ENCODE measurements at places on chromosomes 1 and 21. TPM values are rescaled to one million over a fixed set of nuclear protein-coding genes. Genes with fewer than 3 reads are reported as not detected.
A peak's percentile ranks its signal among the peaks of the same experiment; 100 is the strongest.

PCAT6 gene
- not detected for total RNA-seq

LCE1A gene
- total RNA-seq: not detected

TDRD10 gene
- 3.9 TPM for total RNA-seq

CCDC185 gene
- not detected for total RNA-seq

DNA sequence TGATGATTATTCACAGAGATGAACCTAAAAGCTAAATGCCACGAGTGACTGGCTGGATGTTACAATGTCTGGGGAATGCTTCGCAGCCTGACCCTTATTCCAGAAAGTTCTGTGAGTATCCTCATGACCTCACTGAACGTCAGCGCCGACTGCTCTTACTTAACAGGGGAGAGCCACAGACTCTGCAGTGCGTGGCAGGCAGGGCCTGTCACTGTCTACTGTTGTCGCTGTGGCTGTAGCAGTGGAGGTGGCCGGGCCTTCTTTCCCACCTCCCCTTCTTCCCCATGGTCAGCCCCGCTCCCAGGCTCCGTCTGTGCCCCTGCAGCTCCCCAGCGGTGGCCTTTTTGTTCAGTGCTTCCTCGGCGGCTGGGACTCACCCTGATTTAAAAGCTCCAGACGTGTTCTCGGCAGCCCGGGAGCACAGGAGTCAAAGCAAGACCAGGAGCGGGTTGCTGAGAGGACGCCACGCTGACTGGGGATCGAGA is 52.2 kb upstream of the TARBP1 start:
- peak; percentile 92 for DNase-seq

GRCh38 chr1:162564762-162565218 is 3.3 kb downstream of the UAP1 start:
- DNase-seq: no peak

DNA sequence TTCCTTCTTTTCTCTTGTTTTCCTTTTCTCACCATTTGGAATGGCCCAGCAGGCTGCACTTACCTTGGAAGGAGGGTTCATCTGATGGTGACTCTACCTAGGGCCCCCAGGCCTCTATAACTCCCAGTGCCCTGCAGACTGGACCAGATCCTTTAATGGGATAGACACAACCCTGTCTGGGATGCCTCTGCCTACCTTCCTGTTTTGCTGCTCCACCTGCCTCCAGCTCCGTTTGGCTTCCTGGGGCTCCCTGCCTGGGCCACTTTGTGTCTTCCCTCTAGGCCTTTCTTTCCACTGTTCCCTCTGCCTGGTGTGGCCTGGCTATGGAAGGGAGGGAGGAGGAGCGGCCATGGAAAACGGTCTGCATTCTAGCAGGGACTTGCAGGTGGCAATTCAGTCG is 7.5 kb downstream of the PCSK9 start:
- no peak for DNase-seq

GRCh38 chr1:112870887-112871646 is 84.9 kb downstream of the SLC16A1 start:
- DNase-seq: no peak

DNA sequence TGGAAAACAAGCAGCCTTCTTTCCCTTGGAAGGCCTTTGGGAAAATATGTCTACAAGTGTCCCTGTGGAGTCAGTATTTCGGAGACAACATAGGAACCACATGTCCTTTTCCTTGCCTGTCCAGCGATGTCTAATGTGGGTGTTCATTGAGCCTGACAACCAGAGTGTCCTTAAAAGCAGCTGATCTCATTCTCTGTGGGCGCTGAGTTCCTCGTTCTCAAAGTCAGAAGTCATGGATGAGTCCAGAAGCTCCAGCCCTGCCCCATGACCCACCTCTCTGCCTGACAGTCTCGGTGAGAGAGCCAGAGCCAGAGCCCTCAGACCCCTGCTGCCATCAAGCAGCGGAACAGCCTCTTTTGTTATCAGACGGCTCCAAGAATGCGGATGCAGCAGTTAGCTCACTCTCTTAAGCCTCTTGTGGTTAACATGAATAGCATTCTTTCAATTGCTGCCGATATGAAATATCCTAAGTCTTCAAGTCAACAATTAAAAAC is 329.2 kb downstream of the TGFB2 start:
- DNase-seq: no peak

DNA sequence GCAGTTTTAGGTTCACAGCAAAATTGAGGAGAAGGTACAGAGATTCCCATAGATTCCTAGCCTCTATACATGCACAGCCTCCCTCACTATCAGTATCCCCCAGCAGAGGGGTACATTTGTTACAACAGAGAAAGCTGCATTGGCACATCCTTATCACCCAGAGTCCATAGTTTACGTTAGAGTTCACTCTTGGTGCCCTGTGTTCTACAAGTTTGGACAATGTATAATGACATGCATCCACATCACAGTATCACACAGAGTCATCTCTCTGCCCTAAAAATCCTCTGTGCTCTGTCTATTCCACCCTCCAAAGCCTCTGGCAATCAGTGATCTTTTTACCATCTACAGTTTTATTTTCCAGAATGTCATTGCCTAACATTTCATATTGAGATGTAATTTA is 22.3 kb upstream of the RGS16 start:
- DNase-seq: no peak

GRCh38 chr1:220707160-220707559 is 17.0 kb downstream of the C1orf115 start:
- no peak for DNase-seq

GRCh38 chr1:218421531-218421930 is 76.4 kb downstream of the TGFB2 start:
- DNase-seq: no peak

GRCh38 chr21:28991861-28992525 is 684 bp downstream of the LTN1 start:
- no peak for DNase-seq

- DNase-seq: no peak
Observed at GRCh38 chr1:234435620-234436019, 43.4 kb downstream of the TARBP1 start.

GRCh38 chr1:76106719-76107235 is 32.2 kb downstream of the ST6GALNAC3 start:
- DNase-seq: no peak

DNA sequence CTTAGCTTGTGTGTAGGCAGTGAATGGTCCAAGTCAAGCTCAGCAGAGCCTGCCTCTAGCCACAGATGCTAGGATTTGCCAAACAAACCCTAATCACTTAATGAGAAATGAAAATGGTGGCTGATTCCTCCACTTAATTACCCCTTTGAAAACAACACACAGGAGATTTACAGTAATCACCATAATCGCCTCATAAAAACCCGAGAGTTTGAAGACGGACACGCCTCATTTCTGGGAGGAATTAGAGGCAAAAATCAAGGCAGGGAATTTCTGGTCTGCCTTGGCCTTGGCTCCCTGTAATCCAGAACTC is 16.3 kb upstream of the FOXE3 start:
- no peak for DNase-seq

GRCh38 chr21:32257962-32258785 is 20.7 kb downstream of the MIS18A start:
- DNase-seq: peak; percentile 82

DNA sequence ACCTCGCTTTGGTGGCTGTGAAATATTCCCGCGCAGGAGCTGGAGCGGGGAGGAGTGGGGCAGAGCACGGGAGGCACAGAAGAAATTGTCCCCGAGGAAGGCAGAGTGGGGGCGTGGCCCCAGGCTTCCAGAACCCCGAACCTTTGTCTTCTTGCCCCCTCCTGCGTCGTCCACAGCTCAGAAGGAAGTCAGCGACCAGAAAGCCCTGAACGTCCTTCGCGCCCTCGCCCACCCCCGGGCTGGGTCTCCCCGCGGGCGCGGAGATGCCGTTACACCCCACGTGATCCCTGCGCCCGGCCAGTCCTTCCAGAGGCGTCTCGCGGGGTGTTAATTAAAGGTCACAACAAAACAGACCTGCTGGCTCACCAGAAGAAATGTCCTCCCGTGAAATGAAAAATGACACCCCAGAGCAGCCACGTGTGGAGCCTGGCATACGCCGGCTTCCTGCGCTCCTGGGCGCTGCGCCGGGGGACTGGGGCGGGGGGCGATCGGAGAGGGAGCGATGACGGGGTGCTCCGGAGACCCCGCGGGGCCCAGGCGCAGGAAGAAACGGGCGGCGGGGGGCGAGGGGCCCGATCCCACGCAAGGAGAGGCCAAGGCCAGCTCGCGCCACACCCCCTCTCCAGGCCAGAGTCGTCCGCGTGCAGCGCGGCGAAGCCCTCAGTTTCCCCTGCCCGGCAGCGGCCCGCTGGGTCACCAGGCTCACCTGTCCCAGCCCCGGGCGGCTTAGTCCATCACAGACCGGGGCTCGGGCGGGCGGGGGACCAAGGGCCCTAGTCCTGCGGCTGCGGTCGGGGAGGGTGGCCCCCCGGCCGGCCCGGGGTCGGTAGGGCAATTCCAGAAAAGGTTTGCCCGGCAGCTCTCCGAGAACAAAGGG is 995 bp upstream of the KIF26B start:
- DNase-seq: no peak

DNA sequence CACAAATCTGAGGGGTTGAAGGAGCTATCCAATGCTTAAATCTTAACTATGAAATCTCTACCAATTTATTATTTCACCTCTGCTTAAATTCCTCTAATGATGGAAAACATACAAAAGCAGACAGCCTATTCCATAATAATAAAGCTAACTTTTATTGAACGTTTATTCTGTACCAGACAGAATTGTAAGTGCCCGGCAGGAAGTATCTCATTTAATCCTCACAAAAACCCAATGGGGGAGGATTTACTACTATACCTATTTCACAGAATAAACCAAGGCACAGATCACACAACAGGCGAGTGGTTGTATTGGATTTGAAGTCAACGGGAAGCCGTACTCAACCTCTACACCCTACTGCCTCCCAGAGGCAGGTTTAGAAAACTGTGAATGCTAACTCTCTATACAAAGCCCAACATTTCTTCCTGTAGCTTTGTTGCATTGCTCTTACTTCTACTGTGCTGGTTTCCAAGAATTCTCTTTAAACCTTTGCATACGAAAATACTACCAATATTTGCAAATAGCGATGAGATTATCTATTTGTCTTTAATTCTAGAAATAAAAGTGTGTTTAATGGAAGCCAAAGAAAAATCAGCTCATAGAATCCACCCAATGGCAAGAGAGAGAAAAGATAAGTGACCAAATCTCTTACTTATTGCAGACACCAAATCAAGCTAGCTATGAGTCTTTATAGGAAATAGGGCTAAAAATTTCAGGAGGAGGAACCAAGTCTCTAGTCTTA is 33.5 kb upstream of the C1orf53 start:
- no peak for DNase-seq

DNA sequence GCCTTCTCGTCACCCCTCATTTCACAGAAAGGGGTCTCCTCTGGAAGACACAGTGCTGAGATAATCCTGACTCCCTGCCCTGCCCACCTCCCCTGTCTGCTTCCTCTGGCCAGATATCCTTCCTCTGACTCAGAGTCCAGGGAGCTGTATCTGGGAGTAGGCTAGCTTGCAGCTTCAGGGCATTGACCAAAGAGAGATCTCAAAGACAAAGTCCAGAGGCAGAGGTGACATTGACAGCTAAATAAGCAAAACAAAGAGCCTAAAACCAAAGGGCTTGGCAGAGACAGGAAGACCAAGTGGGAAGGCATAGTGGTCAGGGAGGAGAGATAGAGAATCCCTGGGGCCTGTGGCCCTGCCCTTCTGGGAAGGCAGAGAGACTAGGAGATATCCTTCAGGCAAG is 64.9 kb downstream of the TNR start:
- no peak for DNase-seq

- DNase-seq: no peak
Observed at GRCh38 chr1:172410027-172410426, 10.5 kb upstream of the C1orf105 start.

DNA sequence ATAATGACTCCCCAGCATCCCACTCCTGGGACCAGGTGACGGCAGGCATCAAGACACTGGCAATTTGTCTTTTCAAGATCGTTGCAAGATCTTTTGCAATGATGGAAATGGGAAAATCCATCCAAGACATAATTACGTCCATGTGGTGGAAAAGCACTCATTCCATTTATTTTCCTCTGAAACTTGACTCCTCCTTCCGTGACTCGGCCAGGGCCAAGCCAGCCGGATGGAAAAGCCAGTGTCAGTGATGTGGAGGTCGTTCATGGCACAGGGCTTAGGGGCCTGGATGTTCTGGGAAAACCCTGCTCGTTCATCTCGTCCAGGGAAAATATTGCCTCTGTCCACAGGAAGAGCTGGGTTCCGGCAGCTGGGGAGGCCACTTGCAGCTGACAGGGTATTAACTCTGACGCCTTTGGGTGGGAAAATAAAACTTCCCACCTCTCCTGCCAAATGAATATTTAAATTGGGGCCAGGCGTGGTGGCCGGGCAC is 46.2 kb downstream of the C1orf198 start:
- peak; percentile 79 for DNase-seq

Data from sigmoid colon (tissue), 7 donors.